ENCODE measurements at places on chromosomes 2 and 18.

GRCh38 chr18:72261590-72261989 is 282.6 kb downstream of the CBLN2 start:
- DNase-seq: no peak

- no peak for DNase-seq
Measured at GRCh38 chr18:39191931-39192330, 1626.3 kb upstream of the CELF4 start.

DNA sequence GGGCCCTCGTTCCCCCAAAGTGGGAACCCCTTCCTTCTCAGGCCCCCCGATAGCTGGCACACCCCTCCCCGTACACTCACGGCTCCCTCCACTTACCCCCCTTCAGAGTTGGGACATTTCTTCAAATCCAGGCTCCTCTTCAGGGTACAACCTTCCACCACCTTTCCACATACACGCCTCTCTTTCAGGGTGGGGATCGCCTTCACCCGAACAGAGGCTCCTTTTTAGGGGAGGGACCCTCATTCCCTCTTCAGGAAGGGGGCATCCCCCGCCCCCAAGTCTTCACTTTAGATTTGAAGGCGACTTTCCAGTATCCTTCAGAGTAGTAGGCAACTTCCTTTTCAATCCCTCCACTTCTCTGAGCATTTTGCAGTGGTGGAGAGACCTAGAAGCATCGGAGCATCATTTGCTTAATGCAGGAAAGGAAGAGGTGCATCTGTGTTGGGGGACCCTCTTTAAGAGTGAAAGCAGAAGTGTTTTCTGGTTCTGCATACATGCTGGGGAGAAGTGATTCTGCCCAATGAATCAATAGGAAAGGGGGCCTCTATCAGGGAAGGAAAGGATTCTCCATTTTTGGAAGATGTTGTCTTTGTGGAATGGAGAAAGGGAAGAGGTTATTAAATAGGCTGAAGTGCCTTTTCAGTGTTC is 845 bp downstream of the EML4 start:
- no peak for DNase-seq

DNA sequence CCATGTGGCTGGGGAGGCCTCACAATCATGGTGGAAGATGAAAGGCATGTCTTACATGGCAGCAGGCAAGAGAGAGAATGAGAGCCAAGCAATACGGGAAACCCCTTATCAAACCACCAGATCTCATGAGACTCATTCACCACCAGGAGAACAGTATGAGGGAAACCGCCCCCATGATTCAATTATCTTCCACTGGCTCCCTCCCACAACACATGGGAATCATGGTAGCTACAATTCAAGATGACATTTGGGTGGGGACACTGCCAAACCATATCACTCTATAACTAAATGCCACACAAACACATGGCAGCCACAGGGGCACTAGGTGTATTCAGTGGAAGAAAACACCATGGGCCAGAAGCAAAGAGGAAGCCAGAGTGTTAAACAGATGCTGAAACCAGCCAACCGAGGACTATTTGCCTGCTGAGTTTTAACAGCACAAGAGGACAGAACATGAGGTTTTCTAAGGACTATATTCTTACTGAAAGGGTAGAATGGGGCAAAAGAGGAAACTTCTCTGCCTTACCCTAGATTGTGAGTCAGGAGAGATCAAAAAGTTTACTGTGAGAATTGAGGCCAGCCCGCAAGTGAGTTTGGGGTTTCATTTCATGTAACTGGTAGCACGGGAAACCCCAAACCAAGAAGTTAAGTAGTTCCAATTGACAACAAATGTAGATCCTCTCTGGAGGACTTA is 49.2 kb downstream of the SIGLEC15 start:
- DNase-seq: no peak

DNA sequence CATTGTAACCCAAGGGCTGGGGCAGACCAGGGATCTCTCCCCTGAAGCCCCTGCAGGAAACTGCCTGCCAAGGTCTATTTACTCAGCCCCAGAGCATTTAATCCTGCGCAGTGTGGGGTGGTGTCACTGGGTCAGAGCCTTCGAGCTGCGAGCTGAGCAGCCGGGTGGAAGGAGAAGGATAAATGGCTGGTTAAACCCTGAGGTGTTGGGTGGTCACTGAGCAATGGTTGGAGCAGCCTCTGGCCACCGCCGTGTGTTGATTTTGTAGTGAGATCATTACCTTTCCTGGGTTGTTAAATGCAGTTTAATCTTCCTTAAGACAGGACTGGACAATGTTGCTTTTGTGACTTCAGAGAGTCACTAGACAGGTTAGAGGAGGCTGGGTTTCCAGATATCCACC is 98.1 kb downstream of the SETBP1 start:
- no peak for DNase-seq

DNA sequence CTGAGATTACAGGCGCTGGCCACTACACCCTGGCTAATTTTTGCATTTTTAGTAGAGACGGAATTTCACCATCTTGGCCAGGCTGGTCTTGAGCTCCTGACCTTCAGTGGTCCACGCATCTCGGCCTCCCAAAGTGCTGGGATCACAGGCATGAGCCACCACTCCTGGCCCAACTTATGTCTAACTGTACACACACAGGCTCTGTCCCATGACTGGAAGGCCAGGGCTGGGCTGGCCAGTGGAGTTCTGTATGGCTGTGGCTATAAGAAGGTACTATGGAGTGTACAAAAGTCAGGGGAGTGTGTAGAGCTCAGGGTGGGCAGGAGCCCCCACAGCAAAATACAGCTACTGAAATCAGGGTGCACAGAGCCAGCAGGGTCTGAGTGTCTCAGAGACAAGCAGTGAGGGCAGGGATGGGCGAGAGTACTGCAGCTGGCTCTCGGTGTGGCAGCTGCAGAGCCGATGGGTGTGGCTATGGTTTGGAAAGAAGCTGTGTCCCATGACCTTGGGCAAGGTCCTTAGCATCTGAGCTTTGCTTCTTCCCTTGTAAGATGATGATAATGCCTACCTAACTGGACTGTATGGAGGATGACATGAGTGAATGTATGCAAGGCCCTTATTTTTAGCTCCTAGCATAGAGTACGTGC is 10.4 kb upstream of the MSGN1 start:
- DNase-seq: no peak

- DNase-seq: no peak
Measured at GRCh38 chr18:30280861-30281470, 761.6 kb downstream of the DSC3 start.

- no peak for DNase-seq
Measured at GRCh38 chr2:77421971-77422370, 100.2 kb downstream of the LRRTM4 start.

DNA sequence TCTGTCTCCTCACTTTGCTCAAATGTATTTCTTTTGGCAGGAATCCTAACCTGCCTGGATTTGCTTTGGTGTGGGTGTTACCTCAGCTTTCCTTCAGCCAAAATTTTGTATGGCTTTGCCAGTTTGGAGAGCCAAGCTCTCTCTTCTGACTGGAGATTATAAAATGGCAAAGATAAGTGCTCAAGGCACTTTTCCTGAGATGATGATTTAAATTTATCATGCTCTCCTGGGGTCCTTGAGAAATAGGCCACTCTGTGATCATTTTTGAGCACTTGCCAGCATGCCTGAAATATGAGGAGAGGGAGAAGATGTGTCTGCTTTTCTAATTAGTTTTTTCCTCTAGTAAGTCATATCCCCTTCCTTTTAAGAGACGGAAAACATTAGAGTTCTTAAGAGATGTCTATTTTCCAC is 683.0 kb downstream of the SLC4A3 start:
- no peak for DNase-seq

DNA sequence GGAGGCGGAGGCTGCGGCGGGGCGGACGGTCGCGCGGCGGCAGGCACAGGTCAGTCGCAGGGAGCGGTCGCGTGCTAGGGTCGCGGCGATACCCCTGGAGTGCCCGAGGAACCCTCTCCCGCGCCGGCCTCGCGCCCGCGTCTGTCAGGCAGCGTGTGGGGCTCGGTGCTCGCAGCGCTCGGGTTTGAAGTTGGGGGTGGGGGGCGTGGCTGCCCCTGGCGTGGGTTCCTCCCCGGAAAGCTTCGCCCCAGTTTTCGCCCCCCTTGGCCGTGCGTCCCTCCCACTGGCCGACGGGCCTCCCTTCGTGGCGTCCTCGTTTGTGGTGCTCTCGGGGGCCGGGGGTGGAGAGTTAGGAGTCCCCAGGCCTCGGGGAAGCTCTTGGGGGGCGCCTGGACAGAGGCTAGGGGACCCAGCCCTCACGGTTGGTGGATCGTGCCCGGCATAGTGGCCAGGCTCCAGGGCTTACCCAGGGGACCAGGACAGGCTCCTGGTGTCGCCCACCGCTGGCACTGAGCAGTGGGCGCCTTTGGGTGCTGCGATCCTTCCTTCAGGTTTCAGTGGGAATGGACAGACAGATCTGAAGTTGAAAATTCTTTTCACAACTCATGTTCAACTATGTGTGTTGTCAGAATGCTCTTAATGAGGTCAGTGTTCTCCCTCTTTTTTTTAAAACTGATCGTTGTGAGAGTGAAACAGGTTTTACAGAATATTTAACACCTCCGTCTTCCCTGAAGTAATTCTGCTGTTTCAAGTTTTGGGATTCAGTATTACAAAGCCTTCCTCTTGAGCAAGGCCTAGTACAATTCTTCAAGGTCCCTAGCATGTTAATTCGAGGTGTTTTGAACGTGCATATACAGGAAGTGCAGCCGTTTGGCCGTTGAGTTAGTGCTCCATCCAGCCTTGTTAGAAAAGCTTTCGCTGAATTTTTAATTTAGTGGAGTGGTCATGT is 604 bp downstream of the RALBP1 start:
- peak; percentile 76 for DNase-seq

GRCh38 chr2:122078451-122078850 is 323.0 kb downstream of the TSN start:
- no peak for DNase-seq

DNA sequence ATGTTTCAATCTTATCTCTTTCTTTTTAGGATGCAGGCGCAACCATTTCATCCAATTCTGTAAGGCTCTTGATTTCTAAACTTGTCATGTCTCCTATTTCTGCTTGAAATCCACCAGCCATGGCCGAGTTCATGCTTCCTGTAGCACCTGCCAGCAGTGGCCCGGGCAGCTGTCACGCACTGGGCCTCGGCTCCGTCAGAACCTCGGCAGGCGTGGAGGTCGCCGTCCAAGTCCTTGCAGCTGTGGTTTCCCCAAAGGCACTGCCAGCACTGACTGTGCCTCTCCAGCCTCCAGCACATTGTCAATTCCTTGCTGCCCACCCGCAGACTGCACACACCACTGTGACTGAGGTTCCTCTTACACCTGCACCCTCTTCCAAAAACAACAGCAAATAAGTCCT is 188.7 kb upstream of the SALL3 start:
- no peak for DNase-seq

DNA sequence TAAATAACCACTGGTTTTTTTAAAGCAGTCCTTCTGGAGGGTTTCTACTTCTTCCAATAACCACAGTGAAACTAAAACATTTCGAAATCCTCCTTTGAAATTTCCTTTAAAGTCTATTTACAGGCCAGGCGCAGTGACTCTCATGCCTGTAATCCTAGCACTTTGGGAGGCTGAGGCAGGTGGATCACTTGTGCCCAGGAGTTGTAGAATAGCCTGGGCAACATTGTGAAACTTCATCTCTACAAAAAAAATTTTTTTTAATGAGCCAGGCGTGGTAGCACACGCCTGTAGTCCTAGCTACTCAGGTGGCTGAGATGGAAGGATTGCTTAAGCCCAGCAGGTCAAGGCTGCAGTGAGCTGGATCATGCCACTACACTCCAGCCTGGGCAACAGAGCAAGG is 15.2 kb downstream of the KIDINS220 start:
- DNase-seq: no peak

GRCh38 chr18:67266246-67267237 is 250.0 kb downstream of the DSEL start:
- no peak for DNase-seq

- DNase-seq: peak; percentile 31
Measured at GRCh38 chr18:44731530-44732237, 51.0 kb downstream of the SETBP1 start.

GRCh38 chr18:35949903-35950627 is 22.4 kb upstream of the RMP24 start:
- no peak for DNase-seq

DNA sequence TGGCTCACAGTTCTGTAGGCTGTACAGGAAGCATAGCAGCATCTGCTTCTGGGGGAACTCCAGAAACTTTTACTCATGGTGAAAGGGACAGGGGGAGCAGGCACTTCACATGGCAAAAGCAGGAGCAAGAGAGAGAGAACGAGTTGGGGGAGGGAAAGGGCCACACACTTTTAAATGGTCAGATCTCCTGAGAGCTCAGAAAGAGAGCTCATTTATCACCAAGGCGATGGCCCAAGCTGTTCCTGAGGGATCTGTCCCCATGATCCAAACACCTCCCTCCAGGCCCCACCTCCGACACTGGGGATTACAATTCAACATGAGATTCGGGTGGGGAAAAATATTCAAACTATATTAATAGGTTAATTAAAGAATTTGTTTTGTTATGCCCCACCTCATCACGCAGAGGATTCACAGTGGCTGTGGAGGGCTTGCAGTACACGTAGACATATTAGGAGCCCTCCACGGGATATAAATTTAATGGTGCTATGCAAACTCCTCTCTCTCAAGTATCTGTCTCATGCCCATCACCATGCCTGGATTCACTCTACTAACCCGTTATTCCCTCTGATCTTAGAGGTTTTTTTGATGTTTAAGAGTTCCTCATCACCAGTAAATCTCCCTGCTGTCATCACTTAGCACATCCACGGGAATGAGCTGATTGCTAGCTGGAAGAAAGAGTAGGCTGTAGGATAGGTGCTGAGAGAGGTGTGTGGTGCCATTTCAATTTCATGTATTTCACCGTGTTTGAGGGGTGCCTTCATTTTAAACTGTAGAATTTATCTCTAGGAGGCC is 84.5 kb upstream of the ARHGAP28 start:
- DNase-seq: no peak

DNA sequence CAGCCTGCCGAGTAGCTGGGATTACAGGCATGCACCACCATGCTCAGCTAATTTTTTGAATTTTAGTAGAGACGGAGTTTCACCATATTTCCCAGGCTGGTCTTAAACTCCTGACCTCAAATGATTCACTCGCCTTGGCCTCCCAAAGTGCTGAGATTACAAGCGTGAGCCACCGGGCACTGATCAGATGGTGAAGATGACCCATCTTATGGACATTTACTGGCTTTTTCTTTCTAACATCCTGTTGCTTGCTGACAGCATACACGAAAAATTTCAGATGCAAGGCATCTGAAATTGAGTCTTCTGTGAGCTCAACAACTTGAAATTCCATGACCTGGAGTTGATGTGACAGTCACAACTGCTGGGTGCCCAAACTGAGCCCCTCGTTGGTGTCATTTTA is 859.5 kb upstream of the CNTNAP5 start:
- no peak for DNase-seq

DNA sequence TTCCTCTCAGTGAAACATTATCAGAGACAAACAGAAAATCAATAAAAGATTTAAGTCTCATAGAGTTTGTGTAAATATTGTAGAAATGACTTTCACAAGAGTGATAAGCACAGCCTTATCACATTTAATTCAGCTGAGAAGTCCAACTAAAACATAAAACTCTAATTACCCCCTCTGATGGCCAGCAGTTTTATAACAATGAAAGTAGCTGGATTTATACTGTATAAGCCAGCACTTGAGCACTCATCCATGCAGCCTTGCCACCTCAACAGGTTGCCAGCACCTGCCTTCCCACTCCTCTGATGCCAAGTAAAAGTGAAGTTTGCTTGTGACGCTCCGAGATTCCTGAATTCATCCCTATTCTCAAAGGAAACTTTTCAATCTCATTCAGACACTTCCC is 103.0 kb upstream of the STK39 start:
- no peak for DNase-seq
